CD4-positive, alpha-beta T cell treated with Interleukin-6 at 100 ng/mL for 8 hours (primary cell): ENCODE measurements at places on chromosomes 3 and 15.

DNA sequence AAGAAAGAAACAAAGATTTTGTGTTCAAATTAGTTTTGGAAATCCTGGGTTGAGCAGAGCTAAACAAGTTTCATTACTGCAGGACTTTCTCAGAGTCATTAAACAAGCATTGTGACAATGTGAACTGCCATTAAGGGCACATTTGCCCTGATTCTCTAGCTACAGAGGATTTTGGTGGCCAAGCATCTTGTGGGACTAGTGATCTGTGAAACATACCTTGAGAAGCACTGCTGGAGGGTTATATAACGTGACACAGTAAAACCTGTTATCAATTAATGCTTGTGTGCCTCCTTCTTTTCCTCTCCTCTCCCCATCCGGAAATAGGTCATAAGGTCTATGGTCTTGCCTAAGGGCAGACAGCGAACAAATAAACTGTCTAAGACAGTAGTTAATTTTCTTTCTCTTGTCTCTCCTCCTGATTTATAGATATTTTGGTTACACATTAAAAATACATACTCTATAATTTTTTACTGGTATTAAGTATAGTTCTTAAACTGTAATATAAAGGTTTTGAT, 167.3 kb upstream of the NANOGP8 start:
- no peak for DNase-seq

DNA sequence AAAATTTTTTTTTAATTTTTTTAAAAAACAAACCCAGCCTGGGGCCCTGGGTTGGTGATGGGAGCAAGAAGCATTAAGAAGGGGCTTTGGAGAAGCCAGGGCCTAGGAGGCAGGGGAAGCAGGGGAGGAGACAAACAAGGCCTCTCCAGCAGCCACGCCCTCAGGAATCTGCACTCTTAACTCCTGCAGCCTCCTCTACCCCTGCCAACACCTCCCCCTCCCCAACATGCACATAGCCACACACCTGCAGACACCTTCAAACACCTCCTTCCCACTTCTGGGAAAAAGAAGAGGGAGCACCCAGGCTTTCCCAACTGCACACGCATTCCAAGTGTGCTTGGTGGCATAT, 2.7 kb upstream of the DCAF1 start:
- no peak for DNase-seq

DNA sequence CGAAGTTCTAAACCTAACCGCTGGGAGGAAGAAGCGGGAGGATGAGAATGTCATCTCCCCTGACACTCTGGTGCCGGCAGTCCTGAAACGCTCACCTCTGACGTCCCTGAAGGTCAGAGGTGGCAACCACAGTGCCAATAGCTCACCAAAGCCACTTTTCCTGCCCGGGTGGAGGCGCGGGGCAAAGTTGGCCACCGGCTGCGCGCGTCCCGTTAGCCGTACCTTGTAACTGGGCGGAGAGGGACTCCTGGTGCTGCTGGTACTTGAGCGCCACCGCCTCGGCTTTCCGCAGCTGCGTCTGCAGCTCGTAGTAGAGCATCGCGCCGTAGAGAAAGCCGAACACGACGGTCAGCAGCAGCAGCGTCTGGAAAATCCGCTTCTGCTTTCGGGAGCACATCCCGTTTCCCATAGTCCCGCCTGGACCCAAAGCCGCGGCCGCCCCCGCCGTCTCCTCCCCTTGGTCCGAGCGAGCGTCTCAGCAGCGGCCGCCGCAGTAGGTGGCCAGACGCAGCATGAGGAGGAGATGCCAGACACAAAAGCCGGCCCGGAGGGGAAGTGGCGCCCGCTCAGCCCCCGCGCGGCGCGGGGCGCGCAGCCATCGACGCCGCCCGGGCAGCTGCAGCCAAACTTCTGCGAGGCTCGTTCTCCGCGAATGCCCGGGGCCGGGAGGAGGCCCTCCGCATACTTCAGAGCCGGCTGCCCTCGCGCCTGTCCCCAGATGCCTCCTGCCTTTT, 680 bp downstream of the GOLIM4 start:
- DNase-seq = no peak

DNA sequence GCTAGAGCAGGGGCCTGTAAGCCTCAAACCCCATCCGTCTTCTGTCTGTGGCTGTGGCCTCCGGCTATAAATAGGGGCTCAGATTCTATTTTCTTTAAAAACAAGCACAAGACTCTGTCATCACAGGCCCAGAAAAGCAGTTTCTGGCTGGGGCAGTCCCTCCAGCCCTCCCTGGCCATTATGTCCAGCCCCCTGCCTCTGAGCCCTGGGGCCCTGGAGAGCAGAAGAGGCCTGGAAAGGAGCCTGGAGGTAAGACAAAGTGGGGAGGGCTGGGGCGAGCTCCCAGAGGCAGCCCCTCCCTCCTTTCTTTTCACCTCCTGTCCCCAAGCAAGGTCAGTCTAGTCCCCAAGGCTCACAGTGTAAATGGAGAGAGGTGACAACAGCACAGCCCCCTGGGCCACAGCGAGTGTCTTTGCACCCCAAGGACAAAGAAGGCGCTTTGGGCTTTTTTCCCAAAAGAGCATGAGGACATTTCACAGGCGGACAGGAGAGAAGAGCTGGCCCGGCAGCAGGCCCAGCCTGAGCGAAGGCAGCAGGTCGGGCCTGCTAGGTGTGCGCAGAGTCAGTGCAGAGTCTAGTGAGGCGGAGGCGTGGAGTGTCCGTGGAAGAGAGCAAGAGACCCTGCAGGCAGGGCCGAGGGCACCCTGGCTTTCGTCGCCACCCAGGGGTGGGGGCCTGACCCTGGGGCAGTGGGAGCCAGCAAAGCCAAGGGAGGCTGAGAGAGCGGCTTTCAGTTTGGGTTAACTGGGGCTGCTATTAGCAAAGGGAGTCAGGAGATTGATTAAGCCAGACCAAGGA, 188.3 kb downstream of the TBC1D2B start:
- DNase-seq = no peak

DNA sequence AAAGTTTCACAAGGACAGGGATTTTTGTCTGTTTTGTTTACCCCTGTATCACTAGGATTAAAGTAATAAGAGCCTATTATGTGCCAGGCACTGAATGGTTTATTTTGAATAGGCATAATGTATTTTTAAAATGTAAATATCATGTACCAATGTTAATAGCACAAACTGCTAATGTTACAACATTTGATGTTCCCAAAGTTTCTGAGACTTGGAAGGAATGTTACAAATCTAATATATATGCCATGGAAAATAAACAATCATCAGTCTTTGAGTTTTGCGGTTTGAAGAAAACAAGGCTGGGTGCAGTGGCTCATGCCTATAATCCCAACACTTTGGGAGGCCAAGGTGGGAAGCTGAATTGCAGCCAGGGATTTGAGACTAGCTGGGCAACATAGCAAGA, 159.4 kb downstream of the CDIN1 start:
- DNase-seq = no peak

GRCh38 chr3:38205472-38205805, 40.1 kb downstream of the OXSR1 start:
- DNase-seq = no peak

GRCh38 chr15:58298879-58299850, 132.6 kb upstream of the LIPC start:
- DNase-seq = no peak

- peak; percentile 11 for DNase-seq
Observed at GRCh38 chr15:31487811-31488436, 161.3 kb downstream of the KLF13 start.

- DNase-seq = no peak
Observed at GRCh38 chr15:61946778-61947177, 113.5 kb downstream of the VPS13C start.

DNA sequence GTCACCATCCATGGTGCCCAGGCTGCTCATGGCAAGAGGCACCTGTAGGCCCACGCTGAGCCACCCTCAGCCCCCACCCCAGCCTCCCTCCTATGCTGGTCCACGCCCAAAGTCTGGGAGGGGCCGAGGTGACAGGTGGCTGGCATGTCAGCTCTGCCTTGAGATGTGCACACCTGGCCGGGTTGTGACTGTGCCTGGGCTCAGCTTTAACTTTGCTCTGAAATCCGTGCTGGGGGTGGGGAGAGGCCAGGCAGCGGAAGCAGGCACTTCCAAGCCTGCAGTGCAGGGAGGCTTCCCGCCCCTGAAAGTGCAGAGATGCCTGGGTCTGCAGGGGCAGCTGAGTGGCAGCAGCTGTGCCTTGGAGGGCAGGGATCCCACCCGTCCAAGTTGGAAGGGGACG, 1124.8 kb downstream of the SI start:
- no peak for DNase-seq

GRCh38 chr3:78659386-78659987, 1108.3 kb downstream of the ROBO1 start:
- no peak for DNase-seq

DNA sequence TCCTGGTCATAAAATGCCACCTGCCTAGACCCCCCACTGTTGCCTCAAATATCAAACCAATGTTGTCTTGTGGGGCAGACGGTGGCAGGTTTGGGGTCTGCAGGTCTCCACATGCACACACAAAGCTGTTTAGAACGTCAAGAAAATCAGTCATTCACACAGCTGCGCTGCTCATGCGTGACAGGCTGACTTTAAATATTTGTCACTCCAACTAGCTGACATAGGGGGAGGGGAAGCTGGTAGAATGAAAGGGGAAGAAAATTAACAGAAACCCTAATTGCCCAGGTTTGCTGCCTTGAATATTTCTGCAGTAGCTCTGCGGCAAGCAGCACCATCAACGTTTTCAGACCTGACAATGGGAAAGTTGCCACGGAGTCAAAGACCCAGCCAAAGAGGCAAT, 201.8 kb downstream of the ABHD5 start:
- no peak for DNase-seq

GRCh38 chr15:97099040-97099439, 768.5 kb downstream of the NR2F2 start:
- DNase-seq = no peak

DNA sequence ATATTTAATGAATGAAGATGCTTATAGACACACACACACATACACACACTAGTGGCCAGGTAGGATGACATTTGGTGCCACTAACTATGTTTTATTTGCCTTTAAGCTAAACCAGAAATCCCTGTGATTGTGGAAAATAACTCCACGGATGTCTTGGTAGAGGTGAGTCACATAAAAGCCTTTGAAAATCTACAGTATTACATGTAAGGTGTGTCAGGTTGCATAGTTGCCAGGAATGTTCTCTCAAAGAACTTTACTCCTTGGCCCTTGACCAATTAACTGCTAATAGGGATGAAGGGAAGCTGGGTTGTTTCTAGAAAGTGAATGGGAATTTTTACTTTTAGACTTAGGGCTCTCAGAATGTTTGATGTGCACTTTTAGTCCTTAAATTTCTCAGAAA, 9.9 kb downstream of the ZBED2 start:
- DNase-seq = no peak

GRCh38 chr3:195101001-195101583, 169.9 kb downstream of the XXYLT1 start:
- DNase-seq = no peak

GRCh38 chr3:129536374-129536667, 6.7 kb upstream of the H1-8 start:
- DNase-seq = no peak

DNA sequence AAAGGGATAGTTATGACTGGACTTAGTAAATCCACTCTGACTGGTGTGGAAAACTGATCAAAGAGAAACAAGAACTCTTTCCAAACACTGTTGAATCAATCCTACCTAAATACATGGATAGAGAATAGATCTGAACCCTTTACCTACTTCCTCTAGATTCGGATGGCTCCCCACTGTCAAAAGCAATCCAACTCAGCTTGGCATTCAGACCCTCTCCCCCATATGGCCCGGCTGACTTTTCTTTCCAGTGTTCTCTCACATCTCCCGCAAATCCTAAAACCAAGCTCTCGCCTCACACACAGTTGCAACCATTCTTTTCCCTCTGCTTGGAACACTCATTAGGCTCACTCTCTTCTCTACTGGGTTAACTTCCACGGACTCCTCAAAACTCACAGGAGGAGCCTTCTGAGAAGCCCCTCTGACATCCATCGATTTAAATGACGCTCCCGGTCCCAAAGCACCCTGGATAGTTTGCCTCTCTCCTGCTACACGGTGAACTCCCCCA, 639 bp downstream of the SPICE1 start:
- no peak for DNase-seq

- no peak for DNase-seq
Observed at GRCh38 chr15:55394694-55395093, 13.5 kb downstream of the CCPG1 start.

DNA sequence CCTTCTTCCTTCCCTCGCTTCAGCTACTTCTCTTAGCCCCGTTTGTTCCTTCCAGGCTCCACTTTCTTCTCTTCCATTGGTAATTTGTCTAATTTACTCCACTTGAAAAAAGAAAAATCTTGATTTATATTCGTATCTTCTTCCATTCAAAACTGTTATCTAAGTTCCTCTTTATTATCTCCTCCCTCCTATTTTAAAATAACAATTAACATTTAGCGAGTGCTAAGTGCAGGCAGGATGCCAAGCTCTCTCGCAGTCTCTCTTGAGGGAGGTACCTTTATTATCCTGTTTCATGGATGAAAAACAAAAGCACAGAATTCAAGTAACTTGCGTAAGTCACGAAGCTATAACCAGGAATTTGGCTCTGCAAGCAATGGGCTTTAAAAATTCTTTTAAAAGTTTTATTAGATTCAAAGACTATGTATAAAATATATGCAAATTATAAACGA, 418.9 kb upstream of the NAALADL2 start:
- no peak for DNase-seq

GRCh38 chr15:75051191-75051608, 27.8 kb downstream of the PPCDC start:
- no peak for DNase-seq

- DNase-seq = no peak
Observed at GRCh38 chr15:37094915-37095711, 5.2 kb downstream of the MEIS2 start.

- no peak for DNase-seq
Observed at GRCh38 chr3:21672303-21672702, 78.7 kb downstream of the ZNF385D start.

DNA sequence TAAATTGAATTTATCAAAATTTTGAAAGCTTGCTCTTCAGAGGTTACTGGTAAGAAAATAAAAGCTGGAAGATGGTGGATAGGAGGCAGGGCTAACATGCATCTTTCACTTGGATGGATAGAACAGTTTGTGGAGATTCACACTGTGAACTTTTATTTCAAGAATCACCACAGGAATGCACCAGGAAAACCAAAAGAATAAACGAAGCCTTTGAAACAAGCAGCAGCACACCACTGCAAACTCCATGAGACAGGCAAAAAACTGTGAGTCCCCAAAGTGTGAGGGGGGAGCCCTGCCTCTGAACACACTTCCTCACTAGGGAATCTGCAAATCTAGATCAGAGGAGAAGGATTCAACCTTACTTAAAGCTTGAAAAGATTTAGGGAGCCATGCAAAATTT, 122.2 kb downstream of the RTP4 start:
- no peak for DNase-seq

- peak; percentile 38 for DNase-seq
Observed at GRCh38 chr3:119098619-119099222, 47.2 kb upstream of the TEX55 start.

DNA sequence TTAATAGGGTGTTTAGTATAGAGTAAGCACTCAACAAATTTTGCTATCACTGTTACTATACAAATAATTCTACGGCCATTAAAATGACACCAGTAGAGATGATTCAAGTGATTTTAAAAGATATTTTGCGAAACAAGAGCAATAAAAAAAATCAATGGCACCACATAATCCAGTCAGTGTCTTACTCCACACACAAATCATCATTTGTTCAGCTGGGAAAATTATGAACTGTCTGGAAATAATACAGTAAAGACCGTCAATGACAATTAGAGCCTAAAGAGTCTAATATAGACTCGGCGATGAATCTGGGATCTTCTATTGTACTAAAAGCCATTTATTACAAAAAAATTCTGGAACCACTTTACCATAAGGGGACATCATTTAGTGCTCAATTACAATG, 270.5 kb downstream of the ARRDC4 start:
- no peak for DNase-seq

- DNase-seq = no peak
Observed at GRCh38 chr3:127093312-127093711, 99.6 kb upstream of the PRR23E start.
